Activated naive CD4-positive, alpha-beta T cell treated with Interleukin-2 at 50 U/mL for 16 hours (primary cell): ENCODE measurements at places on chromosomes 11 and 22.

GRCh38 chr11:25890626-25891260, 441.2 kb upstream of the ANO3 start:
- no peak for DNase-seq

DNA sequence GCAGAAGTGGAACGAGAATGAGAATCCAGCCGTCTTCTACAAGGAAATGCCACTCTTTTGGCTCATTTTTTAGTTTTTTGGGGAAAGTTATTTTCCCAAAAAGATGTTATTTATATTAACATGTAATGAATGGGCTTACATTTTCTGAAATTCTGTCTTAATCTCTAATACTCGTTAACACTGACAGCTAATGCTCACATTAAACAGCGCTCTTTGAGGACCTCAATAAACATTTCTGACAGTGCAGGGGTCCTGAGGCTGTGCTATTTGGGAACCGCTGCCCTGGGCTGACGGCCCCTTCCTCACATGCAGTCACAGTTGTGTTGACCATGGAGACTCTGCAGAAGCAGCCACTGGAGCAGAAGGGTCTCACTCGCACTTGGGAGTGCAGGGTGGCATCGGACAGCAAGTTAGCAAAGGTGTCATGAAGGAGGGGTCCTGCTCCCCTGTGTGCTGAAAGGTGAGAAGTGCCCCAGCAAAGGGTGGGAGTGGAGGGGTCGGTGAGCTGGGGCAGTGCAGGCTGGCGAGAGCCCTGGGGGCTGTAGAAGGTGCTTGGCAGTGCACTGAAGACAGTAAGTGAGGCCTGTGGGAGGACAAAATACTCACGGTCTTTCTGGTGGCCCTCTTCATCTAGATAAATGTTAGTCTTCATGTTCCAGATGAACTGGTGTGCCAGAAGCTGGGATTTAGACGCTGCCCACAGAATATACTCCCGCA, 53.1 kb upstream of the SERPIND1 start:
- DNase-seq: no peak

DNA sequence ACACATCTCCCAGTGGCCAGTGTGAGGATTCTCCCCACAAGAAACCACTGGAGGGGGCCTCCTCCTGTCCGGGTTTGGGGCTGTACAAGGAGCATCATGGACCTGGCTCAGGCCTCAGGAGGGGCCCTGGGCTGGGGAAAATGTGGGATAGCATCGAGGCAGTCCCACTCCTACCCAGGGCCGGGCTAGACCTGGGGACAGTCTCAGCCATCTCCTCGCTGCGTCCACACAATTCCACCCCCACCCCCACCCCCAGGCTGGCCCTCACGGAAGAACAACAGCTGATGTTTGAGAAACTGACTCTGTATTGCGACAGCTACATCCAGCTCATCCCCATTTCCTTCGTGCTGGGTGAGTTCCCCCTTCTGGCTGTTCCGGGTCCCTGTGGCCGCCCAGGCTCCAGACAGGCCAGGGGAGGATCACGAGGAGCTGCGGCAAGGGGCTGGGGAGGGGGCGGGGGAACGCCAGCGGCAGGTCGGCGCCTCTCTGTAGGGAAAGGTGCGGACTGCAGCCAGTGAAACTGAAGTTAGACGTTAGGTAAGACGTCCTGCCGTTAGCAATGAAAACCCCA, 4.8 kb downstream of the BEST1 start:
- DNase-seq: no peak

- DNase-seq: no peak
These were observed 7.8 kb upstream of the MS4A1 start for GRCh38 chr11:60447846-60448245.

GRCh38 chr11:68012044-68012842, 2.1 kb downstream of the ALDH3B1 start:
- DNase-seq: no peak

DNA sequence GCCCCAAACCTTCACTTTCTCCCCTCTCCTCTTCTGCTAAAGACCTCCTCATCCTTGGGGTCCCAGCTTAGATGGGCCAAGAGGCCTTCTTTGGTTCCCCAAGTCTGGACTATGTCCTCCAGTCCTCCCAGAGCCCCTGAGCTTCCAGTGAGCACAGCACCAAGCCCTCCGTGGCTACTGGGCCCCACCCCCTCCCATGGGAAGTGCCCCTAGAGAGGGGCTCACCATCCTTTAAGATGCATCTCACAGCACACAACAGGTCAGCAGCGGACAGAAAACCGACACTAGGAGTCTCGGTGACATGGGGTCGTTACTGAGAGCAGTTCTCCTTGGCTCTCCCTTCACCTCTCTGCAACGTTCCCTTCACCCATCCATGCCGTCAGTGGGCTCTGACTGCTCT, 2.7 kb downstream of the LRRC32 start:
- DNase-seq: no peak

- DNase-seq: no peak
These were observed 45.7 kb upstream of the ARL14EP start for GRCh38 chr11:30277176-30277575.

DNA sequence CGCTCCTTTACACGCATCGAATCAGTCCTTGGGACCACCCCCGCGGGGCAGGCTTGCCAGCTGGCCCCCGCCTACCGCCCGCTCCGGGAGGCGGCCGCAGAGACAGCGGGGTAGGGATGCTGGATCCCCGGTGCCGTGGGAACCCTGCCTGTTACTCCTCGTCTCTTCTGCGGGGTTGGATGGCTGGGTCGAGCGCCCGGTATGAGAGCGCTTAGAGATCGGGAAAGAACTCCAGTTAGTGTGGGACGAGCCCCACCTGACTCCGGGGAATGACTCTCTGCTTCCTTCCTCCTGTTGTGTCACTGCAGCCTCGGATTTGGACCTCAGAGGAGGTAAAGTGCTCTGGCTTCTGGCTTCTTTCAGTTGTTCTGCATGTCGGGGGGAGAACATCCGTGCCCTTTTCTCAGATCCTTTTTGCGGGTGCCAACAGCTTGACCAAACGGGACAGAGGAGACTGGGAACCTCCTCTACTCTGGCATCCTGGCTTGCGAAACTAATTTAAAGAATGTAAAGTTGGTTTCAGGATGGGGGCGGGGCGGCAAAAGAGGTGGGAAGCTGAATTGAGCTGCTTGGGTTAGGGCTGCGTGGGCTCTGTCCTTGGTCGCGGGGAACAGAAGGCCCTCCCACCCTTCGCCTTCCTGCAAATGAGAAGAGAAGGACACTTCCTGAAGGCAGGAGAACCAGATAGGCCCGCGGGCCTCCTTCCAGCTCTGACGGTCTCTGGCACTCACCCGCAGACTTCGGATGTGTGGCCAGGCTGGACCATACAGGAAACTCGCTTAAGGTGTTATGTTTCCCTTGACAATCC, 938 bp downstream of the LAYN start:
- DNase-seq: no peak

- no peak for DNase-seq
These were observed 16.8 kb downstream of the SLC22A25 start for GRCh38 chr11:63226488-63227114.

GRCh38 chr11:16242806-16243205, 113.5 kb downstream of the SOX6 start:
- DNase-seq: no peak

- DNase-seq: no peak
These were observed 246.5 kb downstream of the CADM1 start for GRCh38 chr11:115257678-115258077.

DNA sequence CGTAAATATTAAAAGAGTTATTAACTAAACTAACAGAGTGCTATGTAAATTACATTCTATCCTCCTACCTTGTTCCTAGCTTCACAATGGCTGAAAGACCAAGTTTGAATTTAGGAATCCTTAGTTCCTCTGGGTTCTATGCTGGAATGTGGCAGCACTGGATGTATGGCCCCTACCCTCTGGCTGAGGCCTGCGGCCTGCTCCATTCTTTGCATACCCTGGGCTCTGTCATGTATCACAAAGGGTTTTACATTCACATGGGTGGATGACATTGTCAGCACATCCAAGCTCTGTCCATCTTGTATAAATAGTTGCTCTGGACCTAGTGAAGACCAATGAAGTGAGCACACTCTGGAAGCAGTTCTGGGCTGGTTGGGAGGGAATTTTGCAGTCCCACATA, 54.5 kb downstream of the AASDHPPT start:
- no peak for DNase-seq

- DNase-seq: no peak
These were observed 792.0 kb downstream of the ETS1 start for GRCh38 chr11:127795326-127795725.

- DNase-seq: no peak
These were observed 3.3 kb upstream of the SMARCB1 start for GRCh38 chr22:23783265-23784150.

- no peak for DNase-seq
These were observed 62.6 kb upstream of the PTPRJ start for GRCh38 chr11:47917599-47918369.

DNA sequence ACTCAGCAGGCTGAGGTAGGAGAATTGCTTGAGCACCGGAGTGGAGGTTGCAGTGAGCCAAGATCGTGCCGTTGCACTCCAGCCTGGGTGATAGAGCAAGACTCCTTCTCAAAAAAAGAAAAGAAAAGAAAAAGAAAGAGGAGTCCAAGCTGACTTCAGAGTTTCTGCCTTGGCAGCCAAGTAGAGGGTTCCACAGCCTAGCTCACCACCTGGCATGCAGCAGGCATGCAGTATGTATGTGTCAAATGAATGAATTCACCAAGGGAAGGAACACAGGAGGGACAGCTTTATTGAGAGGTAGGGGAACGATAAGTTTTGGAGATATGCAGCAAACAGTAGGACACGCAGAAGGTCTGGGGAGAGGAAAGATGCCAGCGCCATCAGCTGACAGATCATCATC, 230.4 kb downstream of the BUD13 start:
- no peak for DNase-seq
